Kasumi-1 (cell line): ENCODE measurements at places on chromosomes 16 and 17.
A peak's percentile ranks its signal among the peaks of the same experiment; 100 is the strongest.

GRCh38 chr16:78684655-78685375, 585.4 kb downstream of the WWOX start:
- DNase-seq = no peak

DNA sequence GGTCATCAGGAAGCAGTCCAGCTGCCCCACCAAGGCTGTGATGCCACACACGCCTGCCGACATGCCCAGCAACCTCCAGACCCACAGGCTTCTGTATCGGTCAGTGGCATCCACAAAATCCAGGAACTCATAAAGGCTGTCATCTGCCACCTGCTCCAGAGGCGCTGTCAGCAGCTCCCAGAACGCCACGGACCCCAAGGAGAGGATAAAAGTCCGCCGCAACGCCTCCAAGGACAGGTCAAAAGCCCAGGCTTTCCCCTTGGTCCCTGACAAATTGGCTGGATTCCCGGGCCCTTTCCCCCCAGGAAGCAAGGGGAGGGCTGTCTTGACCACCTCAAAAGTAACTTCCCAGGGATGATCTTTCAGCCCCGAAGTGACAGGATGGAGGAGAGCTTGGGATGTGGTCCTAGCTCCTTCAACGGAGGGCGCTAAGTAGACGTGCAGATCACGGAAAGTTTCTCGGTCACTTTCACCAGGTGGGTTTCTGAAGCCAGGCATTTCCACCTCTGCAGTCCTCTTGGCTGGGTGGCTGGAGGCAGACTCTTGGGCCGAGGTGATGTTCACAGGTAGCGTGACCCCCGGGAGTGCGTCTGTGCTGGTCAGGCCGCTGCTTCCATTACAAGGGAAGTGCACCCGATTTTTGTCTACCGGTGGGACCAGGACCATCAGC, 854 bp downstream of the MFSD6L start:
- no peak for DNase-seq

GRCh38 chr17:82007228-82007494, 15.5 kb downstream of the CENPX start:
- DNase-seq = no peak

GRCh38 chr17:59361916-59362810, 30.7 kb downstream of the YPEL2 start:
- peak; percentile 43 for DNase-seq

DNA sequence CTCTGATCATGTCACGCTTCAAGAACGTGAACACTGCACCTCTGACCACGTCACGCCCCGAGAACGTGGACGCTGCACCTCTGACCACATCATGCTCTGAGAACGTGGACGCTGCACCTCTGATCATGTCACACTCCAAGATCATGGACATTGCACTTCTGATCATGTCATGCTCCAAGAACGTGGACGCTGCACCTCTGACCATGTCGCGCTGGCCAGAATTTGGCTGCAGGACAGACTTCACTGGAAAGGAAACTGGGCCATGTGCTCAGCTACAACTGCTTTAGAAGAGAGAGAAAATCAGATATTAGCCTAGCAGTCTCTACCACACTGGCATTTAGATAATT, 182.7 kb downstream of the RPTOR start:
- DNase-seq = no peak
